NCI-H1436 treated with DMSO at 0.1 percent for 48 hours (cell line): ENCODE measurements at places on chromosomes 3 and 15.

- DNase-seq: no peak
Observed at GRCh38 chr3:158802409-158803268, 785 bp downstream of the MFSD1 start.

GRCh38 chr15:25742041-25742730 is 120.9 kb downstream of the ATP10A start:
- DNase-seq: no peak

GRCh38 chr15:76512971-76513370 is 176.4 kb downstream of the ISL2 start:
- no peak for DNase-seq

DNA sequence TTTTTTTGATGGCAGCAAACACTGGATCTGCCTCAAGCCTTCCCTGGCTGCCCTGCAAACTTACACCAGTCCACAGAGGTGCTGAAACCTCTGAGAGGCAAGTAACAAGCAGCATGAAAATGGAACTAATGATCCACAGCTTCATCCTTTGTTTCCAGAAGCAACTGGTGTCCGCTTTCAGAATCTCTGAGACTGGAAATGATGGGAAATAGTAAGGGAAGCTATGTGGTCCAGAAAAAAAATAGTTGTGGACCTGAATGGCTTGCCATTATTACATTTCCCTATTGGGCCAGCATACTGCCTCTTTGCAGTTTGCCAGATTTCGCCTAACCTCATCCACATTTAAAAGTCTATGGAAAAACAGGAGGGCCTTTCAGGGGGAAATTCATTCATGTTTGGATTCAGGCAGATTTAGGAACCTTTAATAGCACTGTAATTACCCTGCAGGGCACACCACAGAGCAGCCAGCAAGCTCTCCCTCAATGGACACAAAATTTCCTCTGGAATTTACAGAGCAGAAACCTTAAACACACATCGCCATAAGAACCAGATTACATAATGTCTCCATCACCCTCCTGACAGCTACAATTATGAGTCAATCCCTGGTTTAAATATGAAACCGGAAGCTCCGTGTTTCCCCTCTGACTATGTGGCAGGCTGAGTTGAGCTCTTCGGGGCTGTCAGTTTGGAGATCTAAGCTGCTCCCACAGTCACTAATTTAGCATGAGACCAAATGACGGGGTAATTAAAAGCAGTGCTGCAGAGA is 134.4 kb downstream of the TMCO5A start:
- no peak for DNase-seq
